Activated effector memory CD4-positive, alpha-beta T cell treated with Interleukin-2 at 50 U/mL for 16 hours (primary cell): ENCODE measurements at places on chromosomes 7 and 10.

- no peak for DNase-seq
Observed at GRCh38 chr7:128105228-128106022, 74.2 kb upstream of the LRRC4 start.

GRCh38 chr7:135801877-135802276, 53.3 kb upstream of the FAM180A start:
- no peak for DNase-seq

DNA sequence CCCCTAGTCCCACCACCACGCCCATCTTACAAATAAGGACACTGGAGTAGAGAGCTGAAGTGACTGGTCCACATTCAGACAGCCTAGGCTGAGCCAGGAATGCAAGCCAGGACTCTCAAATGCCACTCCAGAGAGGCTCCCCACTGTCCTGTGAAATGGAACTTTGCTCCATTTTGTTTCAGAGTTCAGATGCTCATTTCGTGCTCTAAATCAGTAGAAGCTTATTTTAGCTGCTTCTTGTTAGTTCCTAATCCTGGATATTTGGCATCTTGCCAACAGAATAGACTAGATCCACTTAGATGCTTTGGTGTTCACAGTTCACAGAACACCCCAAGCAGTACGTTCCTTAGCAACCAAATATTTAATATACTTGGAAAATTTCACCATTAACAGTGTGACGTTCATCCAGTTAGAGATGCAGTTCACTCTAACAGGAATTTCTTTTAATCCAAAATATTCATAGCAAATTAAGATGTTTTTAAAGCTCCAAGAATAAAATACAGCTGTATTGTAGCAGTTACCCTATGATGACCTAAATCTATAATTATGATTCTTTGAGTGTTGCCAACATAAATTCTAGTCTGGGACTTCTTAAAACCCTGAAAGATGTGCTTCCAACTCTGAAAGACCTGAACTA, 7.3 kb downstream of the MMP21 start:
- DNase-seq = no peak

GRCh38 chr7:149283321-149283720, 21.3 kb downstream of the ZNF783 start:
- DNase-seq = no peak

DNA sequence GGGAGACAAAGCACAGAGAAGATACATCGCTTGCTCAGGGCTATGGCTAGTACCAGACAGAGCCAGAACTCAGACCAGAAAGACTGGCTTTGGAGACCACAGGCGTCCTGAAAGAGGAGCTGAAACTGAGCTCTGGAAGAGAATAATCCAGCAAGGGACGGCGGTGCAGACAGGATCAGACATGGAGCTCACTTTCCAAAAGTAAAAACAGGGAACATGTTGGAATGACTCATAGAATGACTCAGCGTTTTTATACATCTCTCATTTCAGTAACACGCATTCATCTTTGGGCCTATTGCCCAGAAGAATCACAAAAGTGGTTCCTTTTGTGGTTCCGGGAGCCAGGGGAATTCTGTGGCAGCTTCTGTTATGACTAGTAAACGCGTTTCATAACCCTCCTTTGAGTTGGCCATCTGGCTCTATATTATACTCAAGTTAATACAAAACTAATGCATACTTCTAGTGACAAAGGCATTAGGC, 37.2 kb downstream of the PLEKHS1 start:
- no peak for DNase-seq

DNA sequence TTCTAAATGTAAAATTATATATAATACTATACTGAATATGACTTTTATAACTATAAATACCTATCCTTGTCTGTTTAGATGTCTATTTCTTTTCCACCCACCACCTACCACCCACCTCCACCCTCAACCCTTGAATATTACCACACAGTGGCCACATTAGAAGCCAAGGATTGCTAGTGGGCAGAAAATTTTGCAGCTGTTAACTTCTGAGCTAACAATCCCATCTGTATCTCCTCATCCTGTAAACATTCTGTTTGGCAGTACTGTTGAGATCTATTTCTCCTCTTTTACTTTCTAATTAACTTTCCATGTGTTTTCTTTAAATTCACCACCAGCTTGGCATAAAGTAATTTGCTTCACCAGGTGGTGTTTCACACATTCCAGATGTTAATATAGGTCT, 281.1 kb upstream of the BMPER start:
- DNase-seq = no peak

DNA sequence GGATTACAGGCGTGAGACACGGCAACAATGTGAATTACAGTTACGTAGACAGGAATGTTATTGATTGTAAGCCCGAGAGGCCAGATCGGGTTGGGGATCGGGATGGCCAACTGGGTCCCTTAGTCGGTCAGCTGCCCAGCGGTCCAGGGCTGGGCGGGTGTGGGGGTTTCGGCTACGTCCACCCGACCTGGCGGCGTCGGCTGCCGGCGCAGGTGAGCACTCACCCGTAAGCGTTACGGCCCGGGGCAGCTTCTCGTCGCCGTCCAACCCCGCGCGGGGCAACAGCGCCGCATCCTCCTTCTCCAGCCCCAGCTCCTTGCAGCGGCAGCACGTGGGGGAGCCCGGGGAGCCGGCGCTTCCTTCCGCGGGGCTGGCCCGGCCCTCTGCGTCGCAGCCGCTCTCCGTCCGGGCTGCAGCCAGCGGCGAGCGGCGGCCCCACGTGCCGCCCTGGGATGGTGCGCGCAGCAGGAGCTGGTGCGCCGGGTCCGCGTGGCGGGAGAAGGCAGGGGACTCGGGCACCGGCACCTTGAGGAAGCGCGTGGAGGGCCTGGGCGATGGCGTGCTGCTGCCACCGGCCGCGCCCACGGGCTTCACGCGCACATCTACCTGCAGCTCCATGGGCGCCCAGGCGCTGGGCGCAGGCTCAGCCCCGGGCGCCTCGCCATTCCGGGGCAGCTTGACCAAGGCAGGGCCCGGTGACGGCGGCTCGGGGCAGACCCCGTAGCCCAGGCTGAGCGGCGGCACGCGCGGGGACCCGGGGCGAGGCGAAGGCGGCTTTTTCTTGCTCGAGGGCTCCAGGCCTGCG, 609 bp downstream of the KLRG2 start:
- DNase-seq = no peak

- no peak for DNase-seq
Observed at GRCh38 chr7:38615665-38616064, 15.5 kb downstream of the AMPH start.

- DNase-seq = no peak
Observed at GRCh38 chr10:71067098-71067740, 145.2 kb upstream of the UNC5B start.

GRCh38 chr7:132112106-132112505, 464.2 kb downstream of the PLXNA4 start:
- no peak for DNase-seq

- DNase-seq = no peak
Observed at GRCh38 chr7:139246905-139247304, 15.9 kb downstream of the UBN2 start.

GRCh38 chr7:71009636-71010035, 122.3 kb upstream of the GALNT17 start:
- no peak for DNase-seq

GRCh38 chr10:119330342-119330741, 123.0 kb downstream of the GRK5 start:
- DNase-seq = no peak

DNA sequence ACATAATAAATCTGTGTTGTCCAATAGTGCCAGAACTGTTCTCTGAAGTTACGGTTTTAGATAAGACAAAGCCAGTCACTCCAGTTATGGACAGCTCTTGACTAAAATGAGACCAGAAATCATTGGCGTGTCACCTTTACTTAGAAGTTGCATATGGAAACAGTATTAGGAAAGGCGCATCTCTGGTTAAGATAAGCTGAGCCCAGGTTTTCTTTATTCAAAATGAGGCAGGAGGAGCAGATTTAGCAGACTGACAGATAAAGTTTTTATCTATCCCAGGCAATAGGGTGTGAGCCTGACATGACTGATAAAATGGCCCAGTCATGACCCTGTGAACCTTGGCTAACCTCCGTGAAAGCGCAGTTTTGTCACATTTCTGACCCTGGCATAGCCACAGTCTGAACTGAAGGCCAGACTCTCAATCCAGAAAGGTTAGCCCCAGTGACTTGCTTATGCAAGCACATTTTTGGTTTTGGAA, 4.2 kb downstream of the CYP26A1 start:
- DNase-seq = no peak

DNA sequence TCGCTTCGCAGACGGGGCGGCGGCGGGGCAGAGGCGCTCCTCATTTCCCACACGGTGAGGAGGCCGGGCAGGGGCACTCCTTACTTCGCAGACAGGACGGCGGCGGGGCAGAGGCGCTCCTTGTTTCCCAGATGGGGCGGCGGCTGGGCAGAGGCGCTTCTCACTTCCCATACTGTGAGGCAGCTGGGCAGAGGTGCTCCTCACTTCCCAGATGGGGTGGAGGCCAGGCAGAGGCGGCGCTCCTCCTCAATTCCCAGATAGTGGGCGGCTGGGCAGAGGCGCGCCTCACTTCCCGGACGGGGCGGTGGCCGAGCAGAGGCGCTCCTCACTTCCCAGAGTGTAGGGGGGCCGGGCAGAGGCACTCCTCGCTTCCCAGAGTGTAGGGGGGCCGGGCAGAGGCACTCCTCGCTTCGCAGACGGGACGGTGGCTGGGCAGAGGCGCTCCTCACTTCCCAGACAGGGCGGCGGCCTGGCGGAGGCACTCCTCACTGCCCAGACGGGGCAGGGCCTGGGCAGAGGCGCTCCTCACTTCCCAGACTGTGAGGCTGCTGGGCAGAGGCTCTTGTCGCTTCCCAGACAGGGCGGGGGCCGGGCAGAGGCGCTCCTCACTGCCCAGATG, 43.1 kb downstream of the ZEB1 start:
- DNase-seq = no peak

GRCh38 chr7:95095259-95095965, 188.0 kb downstream of the PPP1R9A start:
- no peak for DNase-seq

DNA sequence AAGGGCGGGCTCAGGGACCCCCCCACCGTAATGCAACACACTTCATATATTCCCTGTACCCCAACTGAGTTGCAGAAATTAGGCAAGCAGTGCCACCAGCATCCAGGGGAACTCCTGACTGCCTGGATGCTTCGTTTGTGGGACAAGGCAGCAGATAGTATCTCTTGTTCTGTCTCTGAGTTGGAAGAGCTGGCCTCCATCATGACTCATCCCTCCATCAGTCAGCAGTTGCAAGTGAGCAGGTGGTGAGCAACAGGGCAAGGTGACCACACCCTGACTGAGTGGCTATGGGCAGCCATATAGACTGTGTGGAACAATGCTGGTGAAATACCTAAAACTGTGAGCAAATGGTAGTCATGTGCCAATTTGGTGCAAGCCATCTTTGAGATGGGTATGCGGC, 22.8 kb upstream of the ADAMTS14 start:
- no peak for DNase-seq

- no peak for DNase-seq
Observed at GRCh38 chr7:29556405-29557195, 7.0 kb upstream of the PRR15 start.

DNA sequence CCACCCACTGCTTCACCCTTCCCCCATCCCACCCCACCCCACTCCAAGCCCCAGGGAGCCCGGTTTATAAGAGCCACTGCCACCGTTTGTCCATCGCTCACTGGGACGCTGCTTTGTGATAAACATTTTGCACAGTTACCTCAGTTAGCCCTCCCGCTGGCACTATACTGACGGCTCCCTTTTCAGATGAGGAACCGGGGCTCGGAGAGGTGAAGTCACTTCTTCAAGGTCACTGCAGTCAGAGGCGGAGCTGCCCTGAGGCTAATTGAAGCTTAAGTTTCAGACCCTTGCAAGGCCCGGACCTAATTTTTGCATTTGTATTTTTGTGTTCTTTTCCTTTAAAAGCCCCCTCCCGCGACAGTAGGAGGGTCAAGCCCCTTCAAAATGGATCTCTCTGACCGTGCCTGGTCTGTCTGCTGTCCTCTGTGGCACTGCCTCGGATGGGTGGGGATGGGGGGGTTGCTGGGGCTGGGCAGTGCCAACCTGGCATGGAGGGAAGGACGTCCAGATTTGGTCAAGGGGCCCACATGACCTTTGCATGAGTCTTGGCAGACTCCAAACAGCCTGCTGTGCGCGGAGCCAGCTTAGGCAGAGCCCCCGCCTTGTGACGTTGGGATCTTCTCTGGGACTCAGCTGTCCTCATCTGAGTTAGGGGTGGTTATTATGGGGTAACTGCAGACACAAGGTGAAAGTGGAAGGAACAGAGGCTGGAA, 17.7 kb upstream of the NODAL start:
- no peak for DNase-seq

DNA sequence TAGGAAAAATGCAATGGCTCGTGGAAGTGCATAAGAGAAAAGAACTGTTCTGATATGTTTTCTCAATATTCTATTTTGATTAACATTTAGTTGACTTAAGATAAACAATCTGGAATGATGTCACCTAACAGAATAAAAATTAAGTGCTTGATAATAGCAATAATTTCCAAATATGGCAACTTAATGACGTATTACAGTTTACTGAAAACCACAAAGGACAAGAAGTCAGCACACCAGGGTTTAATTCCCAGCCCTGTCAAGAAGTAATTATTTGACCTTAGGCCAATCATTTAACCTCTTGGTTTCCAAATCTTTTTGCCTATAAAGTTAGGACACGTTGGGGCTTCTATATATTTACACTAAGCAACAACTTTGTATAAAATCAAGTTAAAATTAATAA, 95.7 kb downstream of the CABCOCO1 start:
- DNase-seq = no peak

DNA sequence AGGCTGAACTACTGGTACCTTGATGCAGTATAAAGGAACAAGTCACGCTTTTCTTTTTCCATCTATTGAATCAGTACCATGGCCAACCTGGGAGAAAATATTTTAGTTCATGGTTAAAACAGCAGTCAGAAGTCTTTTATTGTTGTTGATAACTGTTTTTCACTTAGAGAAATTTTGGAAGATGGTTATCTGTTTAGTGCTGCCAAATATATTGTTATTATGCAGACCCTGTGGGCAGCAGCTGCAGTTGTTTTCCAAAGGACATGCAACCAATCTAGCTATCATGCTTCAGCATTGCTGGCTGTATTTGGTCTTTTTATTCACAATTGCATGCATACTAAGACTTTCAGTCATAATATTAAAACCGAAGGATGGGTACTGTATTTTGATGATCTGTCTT, 169.5 kb downstream of the BBS9 start:
- DNase-seq = no peak

GRCh38 chr10:120593693-120594092, 136.7 kb downstream of the PLPP4 start:
- no peak for DNase-seq

DNA sequence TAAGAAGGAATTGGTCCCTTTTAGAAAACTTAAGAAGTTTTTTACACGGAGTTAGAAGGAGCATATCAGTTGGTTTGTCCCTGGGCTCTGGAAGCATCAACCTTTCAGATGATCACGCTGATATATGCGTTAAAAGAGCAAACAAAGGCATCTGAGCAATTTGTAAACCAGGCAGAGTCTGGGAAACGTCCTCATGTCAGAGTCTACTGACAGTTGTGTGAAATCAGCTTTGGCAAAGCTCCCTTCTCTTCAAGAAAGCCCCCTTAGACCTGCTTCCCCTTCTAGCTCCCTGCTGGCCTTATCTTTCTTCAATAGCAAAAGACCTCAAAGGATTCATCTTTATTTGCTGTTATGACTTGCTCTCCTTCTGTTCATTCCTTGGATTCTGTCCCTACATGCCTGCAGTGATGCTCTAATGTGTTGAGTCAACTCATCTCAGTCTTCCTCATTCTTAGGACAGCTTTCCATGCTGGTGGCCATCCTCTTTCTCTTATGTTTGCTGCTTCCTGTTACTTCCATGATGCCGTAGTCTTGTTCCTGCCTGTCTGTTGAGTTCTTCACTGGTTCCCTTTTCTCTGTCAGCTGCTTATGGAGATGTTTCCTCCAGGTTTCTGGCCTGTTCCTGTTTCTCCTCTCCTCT, 106.5 kb upstream of the BMPER start:
- no peak for DNase-seq

- no peak for DNase-seq
Observed at GRCh38 chr10:97851341-97852001, 1.8 kb downstream of the GOLGA7B start.
